Chondrocyte (in vitro differentiated cells): ENCODE measurements at places on chromosomes 1 and 21. TPM values are rescaled to one million over a fixed set of nuclear protein-coding genes. Genes with fewer than 3 reads are reported as not detected.

- H3K27ac ChIP-seq = no peak overlapping the region
- H3K4me1 ChIP-seq = no peaks in the 10 kb centered on the region
- no peak for DNase-seq
- peaks cover 48% of the 10 kb centered on the region for H3K27me3 ChIP-seq
Measured at GRCh38 chr1:112312315-112312714, 83.7 kb upstream of the CTTNBP2NL start.

The LRRN2 gene
- 3.3 to 5.9 TPM (median 4.6 TPM) in 3 replicates for total RNA-seq

- no peak overlapping the region for H3K27ac ChIP-seq
- H3K27me3 ChIP-seq = peaks cover 5% of the 10 kb centered on the region
- no peaks in the 10 kb centered on the region for H3K36me3 ChIP-seq
- H3K4me3 ChIP-seq = no peak overlapping the region
Measured at GRCh38 chr1:9621032-9621431, 30.5 kb upstream of the PIK3CD start.

The SPRR2E gene
- total RNA-seq = not detected in 3 replicates

GRCh38 chr1:229985613-229986010, 81.4 kb upstream of the GALNT2 start:
- no peaks in the 10 kb centered on the region for H3K4me1 ChIP-seq
- peaks cover 2% of the 10 kb centered on the region for H3K36me3 ChIP-seq
- peaks cover 6% of the 10 kb centered on the region for H3K27me3 ChIP-seq
- H3K4me3 ChIP-seq = no peak overlapping the region

DNA sequence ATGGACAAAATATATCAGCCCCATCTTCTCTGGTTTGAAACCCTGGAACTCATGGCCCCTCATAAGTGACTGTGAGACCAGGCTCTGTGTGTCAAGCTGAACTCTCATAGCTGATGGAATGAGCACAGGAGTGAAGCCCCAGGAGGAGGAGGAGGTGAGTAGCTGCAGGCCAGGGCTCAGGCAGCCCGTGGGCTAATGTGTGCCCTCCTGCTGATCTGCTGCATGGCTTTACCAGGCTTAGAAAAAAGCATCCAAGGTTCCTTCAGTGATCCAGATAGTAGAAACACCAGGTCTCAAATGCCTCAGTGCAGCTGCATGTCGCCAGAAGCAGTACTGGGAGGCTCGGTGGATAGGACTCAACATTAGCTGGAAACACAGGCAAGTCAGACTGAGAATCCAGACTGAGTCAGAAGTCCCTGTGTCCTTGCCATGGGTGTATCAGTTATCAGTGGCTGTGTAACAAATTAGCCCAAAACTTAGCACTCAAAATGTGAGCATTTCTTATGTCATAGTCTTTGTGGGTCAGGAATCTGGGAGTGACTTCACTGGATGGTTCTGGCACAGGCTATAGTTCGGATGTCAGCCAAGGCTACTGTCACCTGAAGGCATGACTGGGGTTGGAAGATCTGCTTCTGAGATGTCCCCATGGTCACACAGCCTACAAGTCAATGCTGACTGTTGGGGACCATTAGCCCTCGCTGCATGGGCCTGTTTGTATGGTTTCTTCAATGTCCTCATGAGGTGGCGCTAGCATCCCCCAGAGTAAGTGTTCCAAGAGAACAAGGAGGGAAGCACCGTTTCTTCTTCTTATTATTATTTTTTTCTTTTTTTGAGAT, 255.4 kb upstream of the IRF2BP2 start:
- H3K4me1 ChIP-seq = peaks cover 21% of the 10 kb centered on the region
- H3K27me3 ChIP-seq = peaks cover 6% of the 10 kb centered on the region
- H3K27ac ChIP-seq = no peak overlapping the region
- no peak overlapping the region for H3K4me3 ChIP-seq
- no peaks in the 10 kb centered on the region for H3K36me3 ChIP-seq
- DNase-seq = no peak

DNA sequence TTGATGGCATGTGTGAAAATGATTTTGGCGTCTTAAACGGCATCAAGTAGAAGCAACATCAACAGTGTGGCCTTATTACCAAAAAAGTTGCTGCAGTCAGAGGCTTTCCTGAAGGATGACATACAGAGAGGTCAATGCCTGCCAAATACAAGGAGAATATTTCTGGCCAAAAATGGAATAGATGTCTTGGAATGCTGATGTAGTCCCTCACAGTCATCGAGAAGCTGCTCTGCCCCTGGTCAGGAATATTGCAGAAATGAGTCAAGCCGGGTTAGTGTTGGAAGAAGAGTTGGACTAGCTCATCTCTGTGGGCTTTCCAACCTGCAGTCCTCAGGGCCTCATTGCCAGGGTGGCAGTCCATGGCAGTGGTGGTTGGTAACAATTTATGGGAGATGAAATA, 42.1 kb downstream of the NOS1AP start:
- H3K36me3 ChIP-seq = no peaks in the 10 kb centered on the region
- no peak overlapping the region for H3K4me3 ChIP-seq
- peaks cover 3% of the 10 kb centered on the region for H3K4me1 ChIP-seq
- H3K27ac ChIP-seq = no peak overlapping the region
- H3K27me3 ChIP-seq = no peaks in the 10 kb centered on the region

GRCh38 chr1:966135-966703, at the start of gene PLEKHN1:
Gene PLEKHN1, plus strand, starts transcription at chr1:966482. Its CDS starts 50 bp downstream, at chr1:966532.
- no peak within 1 kb of the TSS for H3K27ac ChIP-seq
- no peak for DNase-seq
- peaks cover 10% of the 10 kb centered on the region for H3K4me1 ChIP-seq
- peak within 1 kb of the TSS; percentile 75 for H3K4me3 ChIP-seq
- no peaks in the 10 kb centered on the region for H3K36me3 ChIP-seq

The CELA2A gene
- total RNA-seq = not detected in 3 replicates

- H3K4me1 ChIP-seq = peaks cover 15% of the 10 kb centered on the region
- no peak for DNase-seq
- H3K27me3 ChIP-seq = no peaks in the 10 kb centered on the region
- H3K27ac ChIP-seq = no peak overlapping the region
- no peak overlapping the region for H3K4me3 ChIP-seq
Measured at GRCh38 chr1:24263211-24263610, 55.9 kb upstream of the GRHL3 start.

The FAM110D gene
- total RNA-seq = 0.22 to 0.27 TPM (median 0.23 TPM) in 3 replicates

The LCE2A gene
- not detected in 3 replicates for total RNA-seq

DNA sequence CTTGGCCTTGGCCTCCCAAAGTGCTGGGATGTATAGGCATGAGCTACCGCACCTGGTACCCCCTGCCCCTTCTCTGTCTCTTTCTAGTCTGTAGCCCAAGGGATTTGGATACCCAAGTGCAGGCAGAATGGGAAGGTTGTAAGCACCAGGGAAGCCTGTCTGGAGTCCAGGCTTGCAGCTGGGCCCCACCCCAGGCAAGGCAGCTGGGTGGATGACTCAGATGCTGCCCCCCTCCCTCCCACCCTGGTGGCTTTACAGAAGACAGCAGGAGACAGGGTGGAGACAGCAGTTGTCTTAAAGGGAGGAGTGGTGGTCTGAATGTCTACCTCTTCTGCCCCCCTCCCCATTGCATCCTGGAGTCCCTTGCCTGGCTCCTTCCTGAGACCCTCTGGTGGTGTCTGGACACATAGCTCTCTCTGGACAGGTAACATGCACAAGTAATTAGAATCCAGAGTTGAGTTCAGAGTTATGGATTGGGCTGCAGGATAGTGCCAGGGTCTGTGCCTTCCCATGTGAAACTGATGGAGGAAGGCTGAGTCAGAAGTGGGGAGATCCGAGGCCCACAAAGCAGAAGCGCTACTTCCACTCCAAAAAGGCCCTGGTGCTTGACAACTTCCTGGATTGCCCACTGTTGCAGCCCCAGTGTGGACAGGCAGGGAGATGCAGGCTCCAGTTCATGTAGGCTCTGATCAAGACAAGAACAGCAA, 5.1 kb downstream of the LMNA start:
- no peak for DNase-seq
- peaks cover 77% of the 10 kb centered on the region for H3K4me1 ChIP-seq
- no peaks in the 10 kb centered on the region for H3K27me3 ChIP-seq
- H3K36me3 ChIP-seq = peaks cover 15% of the 10 kb centered on the region
- H3K27ac ChIP-seq = peak overlapping the region; percentile 96

The HSF2BP gene
- total RNA-seq = 3.5 to 5.0 TPM (median 4.0 TPM) in 3 replicates

The DIO1 gene
- not detected in 3 replicates for total RNA-seq

- no peaks in the 10 kb centered on the region for H3K4me1 ChIP-seq
- H3K4me3 ChIP-seq = no peak overlapping the region
- H3K27me3 ChIP-seq = no peaks in the 10 kb centered on the region
- peak overlapping the region; percentile 22 for H3K27ac ChIP-seq
Measured at GRCh38 chr1:21217812-21218596, 41.3 kb upstream of the EIF4G3 start.
